A673 (cell line): ENCODE measurements at places on chromosomes 13 and 19. TPM values are rescaled to one million over a fixed set of nuclear protein-coding genes. Genes with fewer than 3 reads are reported as not detected.
A peak's percentile ranks its signal among the peaks of the same experiment; 100 is the strongest.

DNA sequence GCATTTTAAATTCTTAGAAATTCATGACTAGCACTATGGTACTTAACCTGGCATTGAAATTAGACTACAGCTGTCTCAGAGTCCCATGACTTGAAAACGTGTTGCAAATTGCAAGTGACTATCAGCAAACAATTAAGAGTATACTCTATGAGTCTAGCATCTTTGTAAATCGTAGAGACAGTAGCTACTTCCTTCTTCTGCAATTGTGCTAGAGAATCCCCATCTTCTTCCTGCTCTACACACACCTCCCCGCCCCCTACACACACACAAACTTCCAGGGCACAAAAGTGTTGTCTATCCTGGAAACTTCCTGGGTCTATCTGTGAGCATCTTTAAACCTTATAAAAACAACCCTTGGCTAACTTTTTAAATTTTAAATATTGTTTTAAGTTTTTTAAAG, 35.2 kb upstream of the MIR17HG start:
- no peak for DNase-seq

GRCh38 chr19:48351341-48351752, 12.4 kb downstream of the TMEM143 start:
- DNase-seq, result peak; percentile 76

DNA sequence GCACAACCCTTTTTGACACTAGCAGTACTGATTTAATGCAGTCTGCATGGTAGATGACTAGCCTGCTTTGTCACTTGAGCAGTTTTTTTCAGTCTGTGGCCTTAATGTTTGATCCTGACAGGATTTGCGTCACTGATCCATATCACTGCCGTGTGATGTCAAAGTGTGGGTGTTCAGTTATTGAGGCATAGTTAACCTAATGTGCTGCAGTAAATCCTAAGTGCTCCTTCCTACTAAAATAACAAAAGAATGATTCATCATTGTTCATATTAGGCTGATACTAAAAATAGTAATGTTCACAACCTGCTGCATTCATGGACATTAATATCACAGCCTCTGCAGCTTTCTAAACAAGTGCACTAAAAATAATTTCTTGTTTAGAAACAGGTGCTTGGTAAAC, 121.9 kb upstream of the MLNR start:
- DNase-seq, result peak; percentile 64

Gene PRTN3
- total RNA-seq, result not detected in 2 replicates
